ENCODE measurements at places on chromosomes 12 and 14.
A peak's percentile ranks its signal among the peaks of the same experiment; 100 is the strongest.

DNA sequence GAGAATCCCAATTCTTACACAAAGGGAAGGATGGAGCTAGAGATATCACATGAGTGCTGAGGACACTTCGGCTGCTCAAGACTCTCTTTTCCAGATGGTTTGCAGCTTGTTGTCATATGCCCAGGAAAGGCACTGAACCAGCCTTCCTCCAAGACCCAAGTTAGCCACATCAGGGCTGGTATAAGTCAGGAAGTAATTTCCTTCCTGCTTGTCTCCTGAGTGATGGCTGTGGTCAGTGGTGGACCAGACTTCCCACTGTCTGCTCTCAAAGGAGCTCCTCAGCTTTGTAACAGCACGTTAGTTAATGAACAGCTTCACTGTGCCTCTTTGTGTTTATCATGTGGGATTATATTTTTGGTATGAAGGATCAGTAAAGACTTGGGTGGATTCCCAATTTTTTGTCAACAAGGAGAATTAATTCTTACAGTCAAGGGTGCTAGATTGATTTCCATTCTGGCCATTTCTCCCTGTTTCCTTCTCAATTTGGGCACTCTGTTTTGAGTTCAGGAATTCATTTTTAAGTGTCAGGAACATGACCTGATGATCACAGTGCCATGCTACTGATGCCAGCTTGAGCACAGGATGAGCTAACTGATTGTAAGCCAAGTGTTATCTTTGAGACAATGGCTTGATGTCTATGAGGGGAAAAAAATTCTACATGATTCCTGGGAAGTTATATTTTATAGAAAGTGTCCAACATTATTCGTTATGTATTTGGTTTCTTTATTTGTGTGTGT lies 145.8 kb downstream of the GCH1 start:
- no peak for DNase-seq

DNA sequence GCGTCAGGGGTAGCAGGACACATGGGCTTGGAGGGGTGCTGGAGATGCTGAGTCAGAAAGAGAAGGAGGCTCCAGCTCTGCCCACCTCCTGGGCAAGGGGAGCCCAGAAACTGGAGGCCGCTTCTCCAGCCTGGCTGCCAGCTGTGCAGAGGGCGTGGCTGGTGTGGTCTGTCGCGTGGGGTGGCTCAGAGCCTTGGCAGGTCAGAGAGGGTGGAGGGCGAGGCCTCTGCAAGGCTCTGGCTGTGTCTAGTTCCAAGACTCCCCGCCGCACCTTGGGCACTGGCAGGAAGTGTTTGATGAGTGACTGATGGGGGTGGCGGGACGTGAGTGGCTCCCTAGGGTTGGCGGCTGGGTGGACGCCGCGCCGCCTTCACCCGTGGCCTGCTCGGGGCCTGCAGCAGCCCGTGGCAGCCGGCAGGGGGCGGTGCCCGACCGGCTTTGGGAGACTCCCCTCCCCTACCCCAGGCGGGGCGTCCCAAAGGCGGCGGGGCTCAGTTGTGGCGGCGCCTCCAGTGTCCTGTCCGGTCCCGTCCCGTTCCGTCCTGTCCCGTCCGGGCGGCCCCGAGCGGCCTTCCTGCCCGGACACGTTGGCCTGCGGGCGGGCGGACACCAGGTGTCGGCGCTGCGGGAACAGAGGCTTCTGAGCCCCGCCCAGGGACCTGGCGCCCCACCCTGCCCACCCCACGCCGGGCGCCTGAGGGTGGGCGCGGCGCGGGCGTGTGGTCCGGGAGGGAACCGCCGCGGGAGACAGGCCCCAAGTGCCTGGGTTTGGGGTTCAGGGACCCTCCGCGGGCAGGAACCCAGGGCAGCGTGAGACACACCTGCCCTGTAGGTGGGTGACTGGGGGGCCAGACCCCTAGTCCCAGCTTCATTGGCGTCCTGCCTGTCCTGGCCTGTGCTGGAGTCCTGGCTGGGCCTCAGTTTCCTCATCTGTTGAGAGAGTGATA lies 39.7 kb downstream of the KRT80 start:
- peak; percentile 60 for DNase-seq

GRCh38 chr12:5520831-5521230 lies 88.9 kb downstream of the NTF3 start:
- DNase-seq: no peak

DNA sequence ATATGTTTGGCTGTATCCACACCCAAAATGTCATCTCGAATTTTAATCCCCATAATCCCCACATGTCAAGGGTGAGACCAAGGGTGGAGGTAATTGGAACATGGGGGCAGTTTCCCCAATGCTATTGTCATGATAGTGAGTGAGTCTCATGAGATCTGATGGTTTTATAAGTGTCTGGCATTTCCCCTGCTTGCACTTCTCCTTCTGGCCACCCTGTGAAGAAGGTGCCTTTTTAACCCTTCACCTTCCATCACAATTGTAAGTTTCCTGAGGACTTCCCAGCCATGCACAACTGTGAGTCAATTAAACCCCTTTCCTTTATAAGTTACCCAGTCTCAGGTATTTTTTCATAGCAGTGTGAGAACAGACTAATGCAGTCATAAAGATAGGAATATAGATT lies 216.7 kb upstream of the SSTR1 start:
- DNase-seq: no peak

GRCh38 chr14:31360919-31361662 lies 59.3 kb downstream of the HEATR5A start:
- DNase-seq: no peak

Data from activated CD4-positive, alpha-beta T cell treated with anti-CD3 and anti-CD28 coated beads, Interleukin-2, Interleukin-4, amounts not matched to agents 100 ng/mL and 50 ng/mL, durations not matched to agents 16 hours and 8 hours (primary cell).